ENCODE measurements at places on chromosomes 2 and 18.

GRCh38 chr18:48123941-48124340 lies 193.5 kb upstream of the SMAD2 start:
- no peak for DNase-seq

DNA sequence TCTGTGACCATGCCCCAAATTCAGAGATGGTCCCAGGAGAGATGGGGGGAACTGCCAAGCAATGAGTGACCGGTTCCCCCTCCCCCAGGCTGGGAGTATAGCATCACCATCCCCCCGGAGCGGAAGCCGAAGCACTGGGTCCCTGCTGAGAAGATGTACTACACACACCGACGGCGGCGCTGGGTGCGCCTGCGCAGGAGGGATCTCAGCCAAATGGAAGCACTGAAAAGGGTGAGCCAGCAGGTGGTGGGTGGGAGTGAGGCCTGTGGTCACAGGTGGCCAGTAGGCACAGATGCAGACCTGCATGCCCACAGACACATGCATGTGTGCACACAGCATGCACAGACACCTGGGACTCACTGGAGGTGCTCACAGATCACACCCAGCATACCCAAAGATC lies 117.2 kb downstream of the DYSF start:
- DNase-seq: no peak

DNA sequence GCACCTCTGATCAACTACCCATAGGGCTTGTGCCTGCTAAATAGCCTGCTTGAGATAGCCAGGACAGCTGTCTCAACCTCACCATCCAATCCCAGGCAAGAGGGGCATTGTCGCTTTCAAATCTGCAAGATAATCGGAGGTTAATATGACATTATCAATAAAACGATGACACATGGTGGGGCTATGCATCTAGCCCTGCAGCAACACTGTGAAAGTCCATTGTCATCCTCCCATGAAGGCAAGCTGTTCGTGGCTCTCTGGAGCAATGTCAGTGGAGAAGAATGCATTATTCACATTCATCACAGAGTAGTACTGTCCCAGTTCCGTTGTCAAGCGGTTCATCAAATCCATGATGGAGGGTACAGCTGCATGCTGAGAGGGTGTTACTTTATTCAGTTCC lies 18.9 kb upstream of the KLHL23 start:
- no peak for DNase-seq

GRCh38 chr2:144279165-144279564 lies 240.8 kb downstream of the ZEB2 start:
- no peak for DNase-seq

GRCh38 chr2:1804351-1804771 lies 60.0 kb upstream of the PXDN start:
- no peak for DNase-seq

DNA sequence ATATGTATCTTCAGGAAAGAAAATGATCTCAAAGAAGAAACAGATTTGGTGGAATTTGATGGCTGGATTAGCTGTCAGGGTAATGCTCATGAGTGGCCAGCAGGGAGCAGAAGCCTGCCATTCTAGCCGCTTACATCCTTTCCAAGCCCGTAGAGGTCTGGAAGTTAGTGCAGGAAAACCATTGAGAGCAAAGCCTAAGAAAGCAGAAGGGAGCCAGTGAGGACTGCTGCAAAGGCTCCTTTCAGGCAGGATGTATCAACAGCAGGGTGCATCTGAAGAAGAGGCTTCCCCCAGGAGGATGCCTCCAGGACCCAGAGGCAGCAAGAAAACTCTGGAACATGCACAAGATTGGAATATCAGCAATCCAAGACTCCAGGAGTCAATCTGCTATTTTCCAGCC lies 22.9 kb upstream of the LBH start:
- peak; percentile 64 for DNase-seq

DNA sequence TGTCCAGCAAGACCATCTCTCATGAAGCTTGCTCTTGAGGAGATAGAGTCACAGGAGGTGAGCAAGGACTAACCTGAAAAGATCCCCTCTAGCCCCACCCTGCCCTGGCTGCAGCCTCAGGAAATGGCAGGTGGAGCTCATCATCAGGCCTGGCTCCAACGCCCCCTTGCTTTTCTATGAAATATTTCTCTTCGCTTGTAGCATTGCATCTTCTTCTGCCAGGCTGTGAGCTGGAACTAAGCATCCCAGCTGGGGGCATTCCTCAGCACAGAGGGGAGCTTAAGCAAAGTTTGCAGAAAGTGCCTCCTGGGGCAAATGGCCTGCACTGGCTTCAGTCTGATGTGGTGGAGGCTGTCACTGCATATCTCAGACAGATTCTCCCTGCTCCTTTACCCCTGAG lies 90.1 kb upstream of the LGALSL start:
- no peak for DNase-seq

DNA sequence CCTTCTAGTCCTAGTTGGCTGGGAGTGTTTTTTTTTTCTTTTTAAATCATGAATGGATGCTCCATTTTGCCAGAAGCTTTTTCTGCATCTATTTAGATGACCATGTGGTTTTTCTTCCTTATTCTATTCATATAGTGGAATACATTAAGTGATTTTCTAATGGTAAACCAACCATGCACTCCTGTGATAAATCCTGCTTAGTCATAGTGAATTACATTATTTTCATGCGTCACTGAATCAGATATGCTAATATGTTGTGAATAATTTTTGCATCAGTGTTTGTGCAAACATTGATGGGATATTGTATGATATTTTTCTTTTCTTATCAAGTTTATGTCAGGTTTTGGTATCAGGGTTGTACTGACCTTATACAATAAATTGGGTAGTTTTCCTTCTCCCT lies 229.3 kb upstream of the REV1 start:
- no peak for DNase-seq

GRCh38 chr18:28728891-28729290 lies 552.0 kb upstream of the CDH2 start:
- peak; percentile 3 for DNase-seq

DNA sequence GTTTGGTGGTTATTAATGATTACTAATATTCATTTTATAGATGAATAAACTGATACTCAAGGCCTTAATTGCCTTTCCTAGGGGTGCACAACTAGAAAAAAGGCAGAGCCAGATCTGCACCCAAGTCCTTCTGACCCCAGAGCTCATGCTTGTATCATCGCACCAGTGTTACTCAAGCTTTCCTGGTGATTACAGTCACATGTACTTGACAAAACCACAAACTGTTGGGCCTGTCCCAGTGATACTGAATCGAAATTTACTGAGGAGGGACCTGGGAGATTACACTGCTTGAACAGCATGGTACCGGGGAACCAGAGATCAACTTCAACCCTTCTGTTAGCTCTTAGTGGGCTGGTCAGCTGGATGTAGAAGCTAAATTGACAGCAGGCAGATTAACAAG lies 33.7 kb downstream of the FASTKD2 start:
- peak; percentile 24 for DNase-seq

DNA sequence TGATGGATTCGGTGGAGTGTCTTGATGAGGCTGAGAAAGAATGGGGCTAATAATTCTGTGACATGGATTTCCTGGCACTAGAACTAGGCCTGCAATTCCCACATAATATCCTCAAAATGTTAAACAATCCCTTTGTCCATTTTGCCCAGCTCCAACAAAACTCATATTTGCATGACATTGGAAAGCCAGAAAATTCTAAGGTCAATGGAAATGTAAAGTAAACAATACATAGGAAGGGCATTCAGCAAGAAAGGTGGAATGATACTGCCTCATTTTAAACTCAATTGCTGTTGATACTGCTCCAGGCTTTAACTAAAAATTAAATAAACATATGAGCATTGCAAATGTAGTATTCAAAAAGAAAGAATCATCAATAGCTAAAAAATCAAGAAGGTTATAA lies 434.8 kb upstream of the SLC8A1 start:
- no peak for DNase-seq

DNA sequence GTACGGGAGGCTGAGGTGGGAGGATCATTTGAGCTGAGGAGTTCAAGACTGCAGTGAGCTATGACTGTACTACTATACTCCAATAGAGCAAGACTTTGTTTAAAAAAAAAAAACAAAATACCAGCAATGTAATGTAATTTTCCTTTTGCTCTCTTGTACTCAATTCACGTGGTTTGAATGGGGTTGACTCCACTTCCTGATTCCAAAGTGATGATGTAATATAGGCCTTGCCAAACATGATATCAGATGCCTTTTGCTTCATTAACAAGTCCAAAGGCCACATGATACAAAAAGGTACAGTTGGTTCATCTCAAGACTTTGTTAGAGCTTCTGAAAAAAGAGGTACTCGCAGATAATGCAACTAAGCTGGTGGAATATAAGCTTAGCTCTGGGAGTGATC lies 321.8 kb downstream of the ZEB2 start:
- peak; percentile 45 for DNase-seq

DNA sequence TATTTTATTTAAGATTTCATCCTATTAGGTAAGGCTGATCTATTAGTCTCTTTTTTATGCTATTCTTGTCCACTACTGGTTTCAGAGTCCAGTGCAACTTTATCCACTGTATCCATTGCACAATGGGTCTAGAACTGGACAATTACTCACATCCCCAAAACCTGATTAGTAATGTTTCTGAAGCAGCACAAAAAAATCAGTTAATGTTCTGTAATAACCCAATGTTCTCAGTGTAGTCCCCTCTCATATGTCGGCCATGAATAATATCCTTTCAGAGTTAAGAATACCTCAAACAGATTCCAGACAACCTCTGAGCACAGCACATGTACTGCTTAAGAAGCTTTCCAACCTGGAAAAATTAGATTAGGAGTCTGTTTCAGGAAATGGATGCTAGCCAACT lies 29.7 kb downstream of the MGAT4A start:
- DNase-seq: peak; percentile 27

- DNase-seq: no peak
Measured at GRCh38 chr2:1515073-1515430, 101.8 kb downstream of the TPO start.

DNA sequence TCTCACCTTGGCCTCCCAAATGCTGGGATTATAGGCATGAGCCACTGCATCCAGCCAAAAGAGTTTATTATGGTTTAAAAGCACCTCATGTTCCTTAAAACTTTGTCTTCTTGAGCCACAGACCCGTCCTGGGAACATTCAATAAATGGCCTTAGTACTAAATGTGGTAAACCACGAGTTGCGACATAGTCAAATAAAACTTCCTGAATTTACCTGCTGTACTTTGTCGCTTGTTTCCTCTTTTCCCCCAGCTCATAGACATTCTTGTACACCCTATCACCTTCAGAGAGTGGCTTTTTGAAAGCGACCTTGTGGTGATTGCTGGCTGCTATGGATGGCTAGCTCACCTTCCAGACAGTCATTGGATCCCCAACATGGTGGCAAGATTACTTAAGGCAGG lies 310.4 kb downstream of the LRRTM1 start:
- no peak for DNase-seq
